Globus pallidus (tissue), 1 donor: ENCODE measurements at places on chromosomes 11 and 22.

DNA sequence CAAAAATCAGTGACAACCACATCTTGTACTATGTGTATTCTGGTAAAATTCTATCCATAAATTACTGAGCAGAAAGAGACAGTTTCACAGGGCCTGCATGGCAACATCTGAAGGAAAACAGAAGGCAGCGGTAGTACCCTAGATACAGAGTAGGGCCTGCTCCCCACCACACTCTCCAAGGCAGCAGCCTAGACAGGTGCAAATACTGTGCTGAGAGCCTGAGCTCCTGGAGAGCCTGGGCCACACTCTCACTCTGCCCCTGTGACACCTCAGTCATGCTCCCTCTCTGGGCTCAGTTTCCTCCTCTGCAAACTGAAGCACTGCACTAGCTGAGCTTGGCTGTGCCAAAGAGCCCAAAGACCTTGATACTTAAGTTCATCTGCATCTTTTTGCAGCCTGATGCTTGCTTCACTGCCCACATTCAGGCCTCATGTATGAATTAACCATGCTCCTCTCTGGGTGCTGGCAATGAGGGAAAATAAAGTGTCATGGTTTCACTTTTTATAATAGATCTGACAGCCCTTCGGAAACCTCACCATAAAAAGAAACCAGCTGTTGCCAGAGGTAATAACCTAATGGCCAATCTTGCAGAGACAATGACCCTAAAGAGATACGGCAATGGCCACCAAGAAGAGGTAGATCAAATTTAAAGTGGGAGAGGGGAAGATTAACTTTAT, 104.7 kb downstream of the PLEKHA7 start:
- no peak for DNase-seq

DNA sequence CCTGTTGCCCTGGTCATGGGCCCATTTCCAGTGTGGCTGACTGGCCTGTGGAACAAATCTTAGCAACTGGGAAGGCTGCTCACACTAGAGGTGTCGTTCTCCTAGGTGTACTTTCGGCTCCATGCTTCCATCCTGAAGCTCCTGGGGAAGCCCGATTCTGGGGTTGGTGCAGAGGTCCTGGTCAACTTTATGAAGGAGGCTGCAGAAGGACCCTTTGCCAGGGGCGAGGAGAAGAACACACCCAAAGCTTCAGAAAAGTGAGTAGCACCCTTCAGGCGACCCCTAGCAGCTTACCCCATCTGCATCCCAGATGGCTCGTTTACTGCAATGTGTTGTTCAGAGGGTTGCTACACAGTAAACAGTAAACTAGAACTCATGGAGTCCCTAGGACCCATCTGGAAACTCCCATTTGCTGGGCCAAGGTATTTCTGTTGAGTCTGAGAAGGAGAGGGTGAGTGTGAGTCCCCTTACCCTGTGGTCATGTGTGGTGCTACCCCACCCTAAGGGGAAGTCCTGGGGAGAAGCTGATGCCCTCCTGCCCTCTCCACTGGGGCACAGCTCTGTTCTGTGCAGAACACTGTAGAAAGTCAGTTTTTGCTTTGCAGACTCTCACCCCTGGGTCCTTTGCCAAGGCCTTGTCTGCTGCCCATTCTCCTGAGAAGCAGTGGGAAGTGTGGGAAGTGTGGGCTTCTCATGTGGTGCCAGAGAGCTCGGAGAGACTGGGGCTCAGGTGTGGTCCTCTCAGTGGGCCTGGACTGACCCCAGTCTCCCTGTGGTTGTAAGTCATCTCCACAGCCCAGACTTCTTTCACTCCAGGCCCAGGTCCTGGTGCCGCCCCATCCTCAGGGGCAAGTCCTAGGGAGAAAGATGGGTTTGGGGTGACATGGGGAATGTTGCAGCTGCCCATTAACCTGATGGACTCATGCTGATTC, 85.0 kb downstream of the CABIN1 start:
- no peak for DNase-seq

DNA sequence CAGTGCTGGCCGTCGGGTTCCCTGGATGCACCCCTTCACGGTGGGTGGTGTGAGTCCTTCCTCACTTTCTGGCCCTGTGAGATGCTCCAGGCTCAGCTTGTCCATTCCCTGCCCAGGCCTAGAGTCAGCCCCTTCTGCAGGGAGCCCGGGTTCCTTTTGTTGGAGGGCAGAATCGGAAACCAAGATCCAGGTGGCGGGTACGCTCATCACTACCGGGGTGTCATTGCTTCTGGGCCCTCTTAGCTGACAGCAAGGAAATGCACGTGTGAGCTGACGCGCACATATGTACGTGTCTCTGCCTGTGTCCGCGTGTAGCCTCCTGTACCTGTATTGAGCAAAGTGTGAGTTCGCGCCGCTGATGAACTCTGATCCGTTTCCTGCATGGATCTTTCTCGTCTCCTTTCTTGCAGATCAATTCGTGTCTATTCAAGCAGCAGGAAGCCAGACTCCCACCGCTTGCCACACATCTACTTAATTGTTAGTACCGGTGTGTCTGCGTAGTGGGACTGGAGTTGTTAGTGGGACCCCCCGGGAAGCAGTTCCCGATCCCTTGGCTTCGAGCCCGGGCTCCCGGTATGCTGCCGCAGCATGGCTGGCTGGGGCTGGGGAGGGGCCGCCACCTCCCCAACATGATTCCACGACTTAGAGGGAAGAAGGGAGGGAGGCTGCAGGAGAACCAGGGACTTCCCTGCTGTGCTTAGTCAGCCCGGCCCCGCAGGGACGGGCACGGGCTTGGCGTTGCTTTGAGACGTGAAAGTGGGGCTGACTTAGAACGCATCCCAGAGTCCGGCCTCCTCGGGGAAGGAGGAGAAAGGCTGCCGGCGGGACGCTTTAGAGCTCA, 35.9 kb upstream of the GRAMD4 start:
- no peak for DNase-seq

DNA sequence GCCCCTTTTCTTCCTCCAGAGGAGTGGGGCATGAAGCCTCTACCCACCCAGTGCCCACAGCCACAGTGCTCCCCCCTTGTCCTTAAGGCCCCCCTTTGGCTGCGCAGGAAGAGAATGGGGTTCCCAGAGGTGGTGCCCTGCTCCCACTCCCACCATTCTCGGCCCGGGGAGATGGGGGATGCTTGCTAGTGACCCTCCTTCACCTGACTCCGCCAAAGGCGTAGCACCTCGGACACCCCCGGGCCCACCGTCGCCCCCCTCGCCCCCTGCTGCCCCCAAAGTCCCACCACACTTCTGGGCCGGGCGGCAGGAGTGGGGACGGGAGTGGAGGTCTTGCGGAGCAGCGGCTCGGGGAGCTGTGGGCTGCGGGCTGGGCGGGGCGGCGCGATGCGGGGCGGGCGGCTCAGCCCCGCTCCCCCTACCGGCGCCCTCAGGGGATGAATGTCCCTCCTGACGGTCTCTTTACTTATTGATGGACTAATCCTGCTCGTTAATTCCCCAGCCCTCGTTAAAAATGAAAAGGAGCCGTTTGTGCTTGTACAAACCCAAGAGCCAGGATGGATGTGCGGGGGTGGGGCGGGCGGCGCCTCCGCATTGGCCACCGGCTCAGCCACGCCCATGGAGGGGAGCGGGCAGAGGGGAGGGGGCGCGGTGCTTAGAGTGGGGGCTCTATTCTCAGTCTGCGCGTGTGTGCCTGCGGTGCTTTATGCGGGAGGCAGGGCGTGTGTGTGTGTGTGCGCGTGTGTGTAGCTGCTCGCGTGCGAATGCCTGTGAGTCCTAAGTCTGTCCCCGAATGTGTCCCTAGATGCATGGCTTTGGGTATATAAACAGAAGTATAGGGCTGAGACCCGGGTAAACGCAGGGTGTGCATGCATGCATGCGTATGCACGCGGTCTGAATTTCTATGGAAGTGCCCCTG, 25.6 kb downstream of the SYT7 start:
- no peak for DNase-seq

- DNase-seq = no peak
Observed at GRCh38 chr11:2393941-2394817, 6.4 kb upstream of the TSSC4 start.

DNA sequence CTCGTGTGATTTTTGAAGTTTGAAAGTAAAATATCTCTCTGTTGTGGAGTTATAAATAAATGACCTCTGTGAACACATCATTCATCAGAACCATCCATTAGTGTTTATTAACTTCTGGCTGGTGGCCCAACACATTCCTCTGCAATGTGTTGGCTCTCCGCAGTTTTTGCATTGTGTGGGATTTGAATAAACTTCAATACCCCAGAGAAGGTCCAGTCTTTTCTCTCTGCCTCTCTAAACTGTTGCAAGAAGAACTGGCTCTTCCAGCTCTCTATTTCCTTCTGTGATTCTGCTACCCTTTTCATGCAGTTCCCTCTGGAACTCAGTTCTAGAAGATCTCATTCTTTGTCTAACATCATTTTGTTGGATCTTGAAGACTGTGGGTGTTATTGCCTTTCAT, 125.0 kb upstream of the ARHGAP42 start:
- no peak for DNase-seq

DNA sequence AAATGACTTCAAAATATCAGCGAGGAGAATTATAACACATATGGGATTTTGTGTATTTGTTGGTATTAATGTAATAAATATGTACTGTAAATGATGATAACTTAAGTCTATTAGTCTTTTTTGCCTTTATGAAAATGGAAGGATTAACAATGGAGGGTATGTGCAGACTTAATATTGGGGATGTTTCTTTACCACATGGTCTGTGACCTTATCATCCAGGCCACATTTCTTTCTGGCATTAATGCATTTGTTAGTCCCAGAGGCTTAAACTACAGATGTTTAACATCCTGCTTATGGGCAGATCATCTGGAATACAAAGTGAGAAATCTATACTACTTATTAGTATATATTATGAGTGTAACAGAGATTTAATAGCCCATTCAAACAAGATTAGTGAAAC, 64.6 kb downstream of the SOX6 start:
- DNase-seq = no peak

DNA sequence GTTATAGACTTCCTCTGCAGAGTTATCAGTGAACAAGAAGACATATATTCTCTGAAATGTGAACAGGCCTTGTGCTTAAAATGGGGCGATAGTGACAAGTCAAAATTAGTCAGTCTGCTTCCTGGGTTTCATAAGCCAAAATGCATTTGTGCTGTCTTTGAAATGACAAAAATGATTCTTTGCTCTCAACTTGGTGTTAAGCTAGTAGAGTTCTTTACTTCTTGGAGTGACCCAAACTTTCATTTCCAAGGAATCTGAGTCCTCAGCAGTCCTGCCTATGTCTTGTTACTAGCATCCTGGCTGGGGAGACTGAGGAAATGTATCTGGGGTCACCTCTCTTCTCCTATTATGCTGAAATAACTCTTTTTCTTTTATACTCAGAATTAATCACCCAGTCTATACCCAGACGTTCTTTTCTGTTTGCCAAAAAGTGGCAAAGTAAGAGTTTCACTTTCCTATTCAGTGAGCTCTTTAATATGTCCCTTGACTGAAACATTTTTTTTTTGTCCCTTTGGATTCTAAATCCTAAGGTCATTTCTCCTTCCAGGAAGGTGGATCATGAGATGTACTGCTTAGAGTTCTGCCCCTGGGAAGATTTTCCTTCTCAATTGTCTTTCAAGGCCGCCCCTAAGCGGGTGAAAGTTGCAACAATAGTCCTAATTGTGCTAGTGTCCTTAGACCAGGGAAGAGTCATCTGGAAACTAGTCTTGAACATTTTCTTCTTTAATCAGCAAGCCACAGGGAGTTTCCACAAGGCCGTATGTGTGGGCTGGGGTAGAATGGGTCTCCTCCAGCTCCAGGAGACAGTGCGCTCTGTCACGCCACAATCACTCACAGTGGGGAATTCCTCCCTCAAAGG, 53.0 kb upstream of the RDX start:
- peak; percentile 62 for DNase-seq

- peak; percentile 11 for DNase-seq
Observed at GRCh38 chr22:28268171-28268570, 349.1 kb upstream of the PITPNB start.

- DNase-seq = no peak
Observed at GRCh38 chr11:83257761-83258168, 28.4 kb downstream of the CCDC90B start.

- no peak for DNase-seq
Observed at GRCh38 chr11:71940561-71941219, 11.8 kb downstream of the RNF121 start.

GRCh38 chr22:19579880-19580279, 55.7 kb upstream of the CLDN5 start:
- no peak for DNase-seq

- no peak for DNase-seq
Observed at GRCh38 chr11:108983636-108984420, 319.0 kb downstream of the DDX10 start.

- DNase-seq = no peak
Observed at GRCh38 chr22:30894371-30894740, 74.2 kb downstream of the MORC2 start.

DNA sequence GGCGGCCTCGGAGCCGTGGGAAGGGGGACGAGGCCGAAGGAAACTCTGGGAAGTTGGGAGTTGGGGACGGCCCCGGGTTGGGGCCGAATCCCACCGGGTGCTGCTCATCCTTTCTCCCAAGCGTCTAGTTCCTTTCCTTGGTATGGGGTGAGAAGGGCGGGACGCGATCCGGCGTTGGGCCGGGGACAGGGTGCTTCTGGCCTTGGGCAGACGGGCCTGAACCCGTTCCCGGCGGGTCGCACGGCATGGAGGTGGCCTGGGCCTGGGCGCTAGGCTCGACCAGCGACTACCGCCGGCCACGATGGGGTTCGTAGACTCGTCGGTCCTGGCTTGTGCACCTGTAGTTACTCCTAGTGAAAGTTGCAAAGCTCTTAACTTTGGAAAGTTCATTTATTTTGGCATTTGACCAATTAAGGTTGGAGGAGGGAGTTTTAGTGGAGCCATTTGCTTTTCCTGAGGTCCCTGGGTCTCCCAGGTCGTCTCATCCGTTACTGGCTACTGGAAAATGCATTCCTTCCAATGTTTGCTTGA, 1.0 kb downstream of the SYT9 start:
- no peak for DNase-seq

DNA sequence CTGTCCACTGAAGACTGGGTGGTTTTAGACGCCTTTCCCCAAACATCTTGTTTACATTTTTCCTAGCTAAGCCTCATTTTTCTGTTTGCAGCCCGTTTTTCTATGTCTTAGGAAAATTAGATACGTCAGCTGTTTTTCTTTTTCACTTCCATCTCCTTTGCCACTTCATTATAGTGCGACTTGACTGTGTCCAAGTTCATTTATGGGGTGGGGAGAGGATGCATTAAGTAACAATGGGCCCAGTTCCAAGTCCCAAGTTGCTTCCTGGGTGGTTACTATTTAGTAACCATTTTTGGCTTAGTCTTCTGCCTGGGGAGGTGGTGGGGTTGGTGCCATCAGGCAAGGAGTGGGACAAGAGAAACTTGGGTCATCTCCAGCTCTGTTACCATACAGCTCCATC, 83.0 kb downstream of the TRAF6 start:
- no peak for DNase-seq

- DNase-seq = no peak
Observed at GRCh38 chr11:41788177-41788576, 328.7 kb upstream of the LRRC4C start.
